ENCODE measurements at places on chromosomes 3 and 15. TPM values are rescaled to one million over a fixed set of nuclear protein-coding genes. Genes with fewer than 3 reads are reported as not detected.

GRCh38 chr3:58683001-58683458, 16.5 kb upstream of the FAM3D start:
- DNase-seq: no peak
- H3K27me3 ChIP-seq: no peaks in the 10 kb centered on the region
- H3K4me1 ChIP-seq: no peaks in the 10 kb centered on the region

DNA sequence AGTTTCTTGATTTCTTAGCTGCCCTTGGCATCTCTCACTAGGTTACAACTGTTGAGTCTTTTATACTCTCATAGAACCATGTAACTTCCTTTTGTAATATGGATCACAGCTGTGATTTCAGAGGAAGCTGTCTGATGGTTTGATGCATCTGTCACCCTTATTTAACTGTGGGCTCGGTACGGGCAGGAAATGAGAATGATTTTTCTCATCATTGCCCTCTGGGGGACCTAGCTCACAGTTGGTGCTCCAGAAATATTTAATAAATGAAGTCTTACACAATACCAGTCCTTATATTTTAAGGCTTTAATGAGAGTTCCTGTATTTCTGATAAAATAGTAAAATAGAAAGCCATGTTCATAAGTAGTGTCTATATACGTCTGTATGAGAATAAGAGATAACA, 151.2 kb downstream of the EBLN2 start:
- H3K27me3 ChIP-seq: no peaks in the 10 kb centered on the region
- no peak for DNase-seq
- H3K27ac ChIP-seq: no peak overlapping the region
- H3K36me3 ChIP-seq: no peaks in the 10 kb centered on the region
- H3K4me1 ChIP-seq: no peaks in the 10 kb centered on the region

DNA sequence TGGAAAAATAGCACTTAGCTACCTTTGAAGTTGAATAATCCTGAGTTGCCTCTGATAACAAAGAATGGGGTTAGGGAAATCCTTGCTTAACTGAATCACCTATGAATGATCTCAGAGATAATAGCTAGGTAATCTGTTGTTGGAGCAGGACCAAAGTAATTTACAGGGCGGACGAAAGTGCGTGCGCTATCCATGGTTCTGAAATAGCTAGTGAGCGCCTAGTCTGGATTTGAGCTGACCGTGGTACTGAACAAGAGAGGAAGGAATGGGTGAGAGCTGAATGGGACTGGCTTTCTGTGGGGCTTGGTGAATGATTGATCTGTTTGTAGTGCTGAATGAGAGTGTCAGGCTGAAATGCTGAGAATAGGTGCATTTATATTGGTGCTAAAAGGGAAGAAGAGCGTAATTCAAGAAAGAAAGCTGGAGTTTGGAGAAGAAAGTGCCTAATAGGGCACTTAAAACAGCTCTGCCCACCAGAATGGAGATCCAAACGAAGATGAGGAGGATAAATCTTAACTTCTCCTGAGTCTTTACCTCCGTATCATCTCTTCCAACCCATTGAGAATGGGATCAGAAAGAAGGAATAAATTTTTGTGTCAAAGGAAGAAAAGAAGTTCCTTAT, 10.1 kb downstream of the SCN10A start:
- peak; percentile 72 for DNase-seq
- H3K27ac ChIP-seq: no peak overlapping the region
- H3K27me3 ChIP-seq: no peaks in the 10 kb centered on the region
- H3K4me3 ChIP-seq: no peak overlapping the region
- H3K36me3 ChIP-seq: no peaks in the 10 kb centered on the region

GRCh38 chr3:188904670-188905069, 267.1 kb upstream of the TPRG1 start:
- H3K27ac ChIP-seq: no peak overlapping the region
- H3K27me3 ChIP-seq: no peaks in the 10 kb centered on the region
- H3K36me3 ChIP-seq: no peaks in the 10 kb centered on the region
- no peak overlapping the region for H3K4me3 ChIP-seq
- no peak for DNase-seq

GRCh38 chr3:77459926-77460325, 420.0 kb downstream of the ROBO2 start:
- H3K4me1 ChIP-seq: peaks cover 3% of the 10 kb centered on the region
- no peaks in the 10 kb centered on the region for H3K36me3 ChIP-seq
- H3K27me3 ChIP-seq: no peaks in the 10 kb centered on the region
- DNase-seq: no peak
- H3K4me3 ChIP-seq: no peak overlapping the region
- H3K27ac ChIP-seq: no peak overlapping the region

HIGD2B gene
- not detected for total RNA-seq

HRG gene
- not detected for total RNA-seq

SIDT1 gene
- not detected for total RNA-seq

DNA sequence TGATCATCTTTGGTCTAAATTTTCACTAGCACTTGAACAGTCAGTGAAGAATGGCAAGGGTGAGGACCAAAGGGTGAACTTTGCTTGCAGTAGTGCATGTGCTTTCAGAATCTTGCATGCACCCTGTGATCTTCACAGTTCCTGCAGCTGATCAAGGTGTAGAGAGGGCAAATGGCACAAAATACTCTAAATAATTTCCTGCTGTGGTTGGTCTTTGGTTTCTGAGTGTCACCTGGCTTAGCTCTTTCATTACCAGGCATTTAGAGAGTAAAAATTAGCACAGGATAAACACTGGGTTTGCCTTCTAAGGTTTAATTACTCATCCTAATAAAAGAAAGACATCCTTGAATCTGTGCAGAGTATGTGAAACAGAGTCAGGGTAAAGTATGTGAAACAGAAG, 11.4 kb downstream of the TIPARP start:
- H3K27ac ChIP-seq: no peak overlapping the region
- peaks cover 11% of the 10 kb centered on the region for H3K36me3 ChIP-seq
- no peak for DNase-seq
- H3K27me3 ChIP-seq: no peaks in the 10 kb centered on the region

GRCh38 chr3:151305060-151305774, 11.4 kb downstream of the GPR87 start:
- H3K4me1 ChIP-seq: peaks cover 12% of the 10 kb centered on the region
- no peaks in the 10 kb centered on the region for H3K36me3 ChIP-seq
- H3K27me3 ChIP-seq: no peaks in the 10 kb centered on the region
- peak; percentile 86 for DNase-seq

DNA sequence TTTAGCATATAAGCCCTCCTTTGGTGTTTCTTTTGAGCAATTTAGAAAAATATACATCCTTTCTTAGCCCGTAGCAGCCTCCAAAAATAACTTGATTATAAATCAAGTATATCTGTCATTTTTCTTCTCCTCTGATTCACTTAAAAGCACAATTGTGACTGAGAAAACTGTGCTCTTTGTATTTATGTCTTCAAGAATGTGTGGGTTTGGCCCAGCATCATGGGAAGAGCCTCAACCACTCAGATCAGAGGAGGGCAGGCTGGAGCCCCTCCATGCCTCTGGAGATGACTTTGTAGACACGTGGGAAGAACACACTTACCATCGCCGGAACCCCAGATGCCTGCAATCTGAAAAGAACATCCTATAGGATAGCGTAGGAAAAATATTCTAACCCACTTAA, 123.8 kb upstream of the FEZF2 start:
- no peaks in the 10 kb centered on the region for H3K27me3 ChIP-seq
- H3K36me3 ChIP-seq: no peaks in the 10 kb centered on the region
- H3K4me3 ChIP-seq: no peak overlapping the region
- no peak for DNase-seq

DNA sequence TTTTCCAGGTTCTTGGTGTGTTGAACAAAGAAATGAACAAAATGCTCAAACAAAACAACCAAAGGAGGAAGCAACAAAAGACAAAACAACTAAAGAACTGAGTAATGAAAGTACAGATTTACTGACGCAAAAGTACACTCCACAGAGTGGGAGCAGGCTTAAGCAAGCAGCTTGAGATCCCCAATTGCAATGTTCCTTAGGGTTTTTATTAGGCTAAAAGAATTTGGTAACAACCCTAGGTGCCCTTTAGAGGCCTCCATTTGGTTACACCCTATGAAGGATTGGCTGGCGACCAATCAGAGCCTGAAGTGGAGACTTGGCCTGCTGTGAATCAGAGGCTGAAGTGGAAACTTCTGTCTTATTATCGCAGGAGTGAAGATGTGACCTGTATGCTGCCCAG, 243.4 kb upstream of the ATP10A start:
- H3K36me3 ChIP-seq: peaks cover 5% of the 10 kb centered on the region
- H3K4me3 ChIP-seq: no peak overlapping the region
- no peaks in the 10 kb centered on the region for H3K27me3 ChIP-seq
- DNase-seq: no peak
- no peak overlapping the region for H3K27ac ChIP-seq

SEMA5B gene
- total RNA-seq: 9.4 TPM

DNA sequence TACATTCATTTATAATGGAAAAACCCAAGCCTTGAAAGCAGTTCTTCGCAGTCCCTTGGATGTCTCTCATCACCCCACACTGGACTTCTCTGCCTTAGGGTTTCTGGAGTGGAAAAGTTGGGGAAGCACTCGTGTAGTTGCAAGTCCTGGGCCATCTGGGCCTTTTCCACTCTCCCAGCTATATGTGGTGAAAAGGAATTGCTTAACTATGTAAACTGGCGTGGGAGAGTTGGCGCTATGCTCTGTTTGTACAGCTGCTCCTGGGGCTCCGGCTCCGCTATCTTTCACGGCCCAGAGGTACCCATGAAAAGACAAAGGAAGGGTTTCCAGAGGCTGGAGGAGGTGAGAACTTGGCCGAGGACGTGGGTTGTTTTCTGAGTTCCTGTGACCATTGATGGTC, 81.1 kb upstream of the MYZAP start:
- H3K36me3 ChIP-seq: no peaks in the 10 kb centered on the region
- peaks cover 3% of the 10 kb centered on the region for H3K4me1 ChIP-seq
- no peak overlapping the region for H3K4me3 ChIP-seq

NXPE3 gene
- total RNA-seq: 16.6 TPM

SNTN gene
- not detected for total RNA-seq

GRCh38 chr3:195145579-195145978, 125.4 kb downstream of the XXYLT1 start:
- no peaks in the 10 kb centered on the region for H3K27me3 ChIP-seq
- no peak for DNase-seq
- no peak overlapping the region for H3K4me3 ChIP-seq
- H3K27ac ChIP-seq: no peak overlapping the region
- peaks cover 6% of the 10 kb centered on the region for H3K4me1 ChIP-seq

PARP15 gene
- 0.18 TPM for total RNA-seq

CNTN6 gene
- not detected for total RNA-seq

DNA sequence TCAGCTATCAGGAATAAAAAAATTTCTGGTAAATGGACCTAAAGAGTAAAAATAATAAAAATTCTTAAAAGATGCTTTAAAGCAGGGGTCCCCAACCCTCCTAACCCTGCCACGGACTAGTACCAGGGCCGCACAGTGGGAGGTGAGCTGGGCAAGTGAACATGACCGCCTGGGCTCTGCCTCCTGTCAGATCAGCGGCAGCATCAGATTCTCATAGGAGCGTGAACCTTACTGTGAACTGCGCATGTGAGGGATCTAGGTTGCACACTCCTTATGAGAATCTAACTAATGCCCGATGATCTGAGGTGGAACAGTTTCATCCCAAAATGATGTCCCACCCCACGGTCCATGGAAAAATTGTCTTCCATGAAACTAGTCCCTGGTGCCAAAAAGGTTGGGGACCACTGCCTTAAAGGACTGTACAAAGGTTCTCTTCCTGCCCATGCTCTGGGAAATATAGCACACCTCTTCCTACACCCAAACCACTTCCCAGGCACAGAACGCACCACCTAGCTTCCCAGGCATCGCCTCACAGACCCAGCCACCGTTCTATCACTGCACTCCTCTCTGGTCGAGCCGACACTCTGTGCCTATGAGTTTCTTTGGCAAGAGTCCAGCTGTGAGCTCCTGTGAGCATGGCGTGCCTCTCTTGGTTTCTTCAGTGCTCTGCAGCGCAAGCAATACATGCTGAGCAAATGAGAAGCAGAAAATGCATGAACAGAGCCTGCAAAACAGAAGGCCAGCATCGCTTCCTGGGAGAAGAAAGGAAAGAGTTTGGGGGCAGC, 104.9 kb downstream of the OCA2 start:
- H3K4me1 ChIP-seq: no peaks in the 10 kb centered on the region
- H3K27me3 ChIP-seq: no peaks in the 10 kb centered on the region
- no peak overlapping the region for H3K27ac ChIP-seq
- H3K36me3 ChIP-seq: no peaks in the 10 kb centered on the region
- no peak overlapping the region for H3K4me3 ChIP-seq

DNA sequence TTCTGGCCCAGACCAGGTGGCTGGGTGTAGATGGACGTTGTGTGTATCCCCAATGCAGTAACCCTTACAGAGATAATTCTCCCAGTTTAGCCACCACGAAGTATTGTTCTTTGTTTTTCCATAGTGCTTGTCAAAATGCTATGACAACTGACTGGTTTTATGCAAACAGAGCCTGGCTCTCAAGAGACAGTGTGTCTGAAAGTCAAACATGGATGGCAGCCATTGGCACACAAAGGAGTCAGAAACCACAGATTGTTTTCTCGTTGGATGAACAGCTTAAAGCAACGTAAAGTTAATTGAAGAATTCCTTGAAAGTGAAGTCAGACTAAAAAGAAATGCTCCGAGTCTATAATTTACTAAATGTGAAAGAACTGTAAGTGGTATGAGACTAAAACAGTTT, 91.2 kb downstream of the FILIP1L start:
- no peaks in the 10 kb centered on the region for H3K4me1 ChIP-seq
- H3K36me3 ChIP-seq: no peaks in the 10 kb centered on the region
- H3K4me3 ChIP-seq: no peak overlapping the region
- no peak for DNase-seq
- no peaks in the 10 kb centered on the region for H3K27me3 ChIP-seq

DNA sequence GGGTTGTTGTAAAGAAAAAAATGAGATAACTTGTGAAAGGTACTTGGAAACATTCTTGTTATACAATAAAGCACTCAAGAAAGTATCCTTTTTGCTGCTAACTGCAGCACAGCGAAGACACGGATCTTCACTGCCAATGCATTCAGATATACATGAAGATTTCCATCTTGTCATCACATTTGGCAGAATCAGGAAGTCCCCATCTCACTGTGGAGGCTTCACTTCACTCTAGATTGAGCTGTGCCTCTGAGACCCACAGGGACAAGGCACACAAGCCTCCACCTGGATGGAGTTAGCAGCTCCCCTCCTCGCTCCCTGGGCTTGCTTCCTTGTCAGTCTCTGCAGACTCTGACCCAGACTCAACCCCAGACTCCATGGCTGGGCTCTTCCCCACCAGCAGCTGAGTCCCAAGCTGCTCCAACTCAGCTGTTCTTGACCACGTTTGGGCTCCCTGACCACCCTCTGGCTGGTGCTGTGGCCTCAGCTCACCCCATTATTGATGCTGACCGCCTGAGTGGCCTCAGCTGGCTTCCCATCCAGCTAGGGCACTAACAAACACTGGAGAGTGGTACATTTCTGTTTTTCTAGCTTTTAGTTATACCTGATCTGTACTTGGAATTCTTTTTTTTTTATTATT, 45.4 kb upstream of the SMAD3 start:
- H3K27me3 ChIP-seq: no peaks in the 10 kb centered on the region
- no peaks in the 10 kb centered on the region for H3K36me3 ChIP-seq

DNA sequence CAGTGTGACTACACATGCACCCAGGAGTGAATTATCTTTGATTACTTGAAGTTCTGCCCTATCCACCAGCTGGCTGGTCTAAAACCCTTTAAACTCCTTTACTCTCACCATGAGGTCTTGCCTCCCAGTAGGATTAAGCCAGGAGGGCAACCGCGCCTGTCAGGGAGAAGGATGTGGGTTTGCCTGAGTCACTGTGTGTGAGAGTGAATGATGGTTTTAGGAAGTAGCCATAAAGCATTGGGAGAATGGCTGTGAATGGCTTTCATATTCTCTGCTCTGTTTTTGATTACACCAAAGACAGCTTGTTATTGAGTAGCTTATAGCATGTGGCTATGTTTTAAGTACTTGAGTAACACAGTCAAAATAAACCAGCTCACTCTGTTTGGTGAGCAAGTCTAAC, 637.7 kb upstream of the TBL1XR1 start:
- H3K27me3 ChIP-seq: no peaks in the 10 kb centered on the region
- DNase-seq: no peak
- H3K36me3 ChIP-seq: no peaks in the 10 kb centered on the region
- H3K27ac ChIP-seq: no peak overlapping the region
- H3K4me3 ChIP-seq: no peak overlapping the region
